ENCODE measurements at places on chromosomes 3 and 15.

DNA sequence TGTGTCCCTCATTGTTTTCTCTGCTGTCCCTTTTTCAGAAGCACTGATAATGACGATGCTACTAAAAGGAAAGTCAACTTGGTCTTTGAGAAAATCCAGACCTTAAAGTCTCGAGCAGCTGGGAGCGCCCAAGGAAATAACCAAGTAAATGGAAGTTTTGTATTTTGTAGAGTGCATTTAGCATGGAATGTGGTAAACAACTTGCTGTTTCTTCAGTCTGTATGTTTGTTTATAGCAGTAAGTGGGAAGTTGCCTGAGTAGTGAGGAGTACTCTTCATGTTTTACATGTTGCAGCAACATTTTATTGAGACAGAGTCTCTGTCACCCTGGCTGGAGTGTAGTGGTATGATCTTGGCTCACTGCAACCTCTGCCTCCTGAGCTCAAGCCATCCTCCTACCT, 66.0 kb downstream of the CGNL1 start:
- no peak for DNase-seq

- DNase-seq = no peak
These were observed 193.0 kb downstream of the ATP10A start for GRCh38 chr15:25670025-25670554.

GRCh38 chr15:25937796-25938195, 74.7 kb upstream of the ATP10A start:
- DNase-seq = no peak

- peak; percentile 75 for DNase-seq
These were observed 53.9 kb downstream of the RLBP1 start for GRCh38 chr15:89167267-89168176.

- DNase-seq = no peak
These were observed 646.3 kb downstream of the CADM2 start for GRCh38 chr3:85605066-85605465.

- DNase-seq = no peak
These were observed 21.6 kb upstream of the PAK6 start for GRCh38 chr15:40217166-40217824.

- no peak for DNase-seq
These were observed 14.4 kb downstream of the GOLGB1 start for GRCh38 chr3:121735047-121735696.

DNA sequence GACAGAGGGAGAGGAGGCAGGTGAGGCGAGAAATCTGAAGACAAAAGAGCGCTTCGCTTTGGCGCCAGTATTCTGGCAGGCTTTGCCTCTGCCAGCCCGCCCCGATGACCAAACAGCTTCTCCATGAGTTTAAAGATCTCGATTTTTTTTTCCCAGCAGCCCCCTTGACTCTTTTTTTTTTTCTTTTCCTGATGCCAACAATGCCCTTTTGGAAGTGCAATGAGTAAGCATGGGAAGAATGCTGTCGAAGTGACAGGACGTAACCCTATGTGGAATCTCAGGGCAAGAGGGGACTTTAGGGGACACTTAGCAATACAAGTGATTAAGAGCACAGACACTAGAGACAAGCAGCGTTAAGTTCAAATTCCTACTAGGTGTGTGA, 211.7 kb downstream of the FGF12 start:
- DNase-seq = no peak

- no peak for DNase-seq
These were observed 228.9 kb upstream of the FEZF2 start for GRCh38 chr3:62602129-62602770.

GRCh38 chr3:127629467-127630403, 750 bp downstream of the PODXL2 start:
- no peak for DNase-seq

DNA sequence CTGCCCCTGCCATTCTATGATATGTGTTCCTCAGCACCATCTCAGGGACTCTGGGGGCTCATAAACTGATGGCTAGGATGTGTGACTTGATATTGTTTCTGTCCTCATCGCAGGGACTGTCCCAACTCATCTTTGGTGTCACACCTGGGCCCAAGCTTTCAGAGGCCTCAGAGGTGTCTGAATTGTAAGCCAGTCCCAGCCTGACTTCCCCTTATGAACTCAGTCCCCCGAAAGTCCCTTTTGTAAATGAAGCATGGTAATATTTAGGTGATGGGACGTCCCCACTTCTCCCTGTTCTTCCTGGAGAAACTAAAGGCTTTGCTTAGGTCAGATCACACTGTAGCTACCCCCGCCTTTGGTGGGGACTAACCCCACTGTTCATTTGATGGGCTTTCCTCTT, 142.4 kb upstream of the TLE3 start:
- DNase-seq = no peak

DNA sequence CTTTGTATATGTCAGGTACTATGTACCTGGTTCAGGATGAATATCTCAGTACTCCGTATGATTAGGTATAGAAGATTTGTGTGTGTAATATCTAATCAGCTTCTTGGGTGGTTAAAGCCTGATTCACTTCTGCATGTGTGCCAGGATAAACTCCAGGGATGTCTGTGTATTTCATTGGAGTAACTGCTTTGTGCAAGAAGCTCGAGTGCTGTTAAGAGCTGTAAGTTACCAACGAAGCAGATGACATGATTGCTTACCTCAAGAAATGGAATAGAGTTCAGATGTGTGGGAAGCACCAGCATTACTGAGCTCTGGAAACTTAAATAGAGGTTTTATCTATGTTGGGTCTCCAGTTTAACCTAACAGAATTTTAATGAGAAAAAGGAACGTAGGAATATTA, 23.7 kb downstream of the FAM98B start:
- DNase-seq = no peak

DNA sequence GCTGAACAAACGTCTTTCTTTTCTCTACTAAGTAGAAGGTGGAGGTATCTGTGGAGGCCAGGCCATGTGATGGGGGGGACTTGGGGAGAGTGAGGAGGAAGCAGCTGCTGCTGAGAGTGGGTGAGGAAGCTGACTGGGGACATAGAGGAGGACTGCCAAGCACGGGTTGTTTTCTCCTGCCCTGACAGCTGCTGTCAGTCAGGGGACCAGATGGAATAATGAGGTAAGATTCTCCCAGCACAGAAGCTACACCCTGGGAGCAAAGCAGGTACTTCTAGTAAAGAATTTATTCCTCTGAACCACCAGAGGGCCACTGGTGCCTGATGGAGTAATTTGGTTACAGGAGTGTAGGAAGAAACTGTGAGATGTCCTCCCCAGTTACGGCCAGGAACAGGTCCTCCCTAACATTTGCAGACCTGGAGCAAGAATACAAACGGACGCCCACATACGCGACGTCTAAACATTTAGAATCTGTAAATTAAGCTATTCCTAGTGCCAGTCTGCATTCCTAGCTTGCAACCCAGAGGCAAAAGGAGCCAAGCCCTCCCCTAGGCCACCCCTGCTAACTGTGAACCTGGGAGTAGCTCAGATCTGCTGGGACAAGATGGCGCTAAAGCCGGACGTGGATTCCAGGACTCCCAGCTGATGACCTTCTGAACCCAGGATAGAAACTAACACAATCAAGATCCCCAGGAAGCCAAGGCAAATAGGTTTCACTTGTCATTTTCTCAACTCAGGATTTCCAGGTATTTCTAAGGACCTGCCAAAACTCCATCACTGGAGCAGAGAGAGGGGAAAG, 14.8 kb downstream of the CRYGS start:
- no peak for DNase-seq

GRCh38 chr15:62940093-62940754, 102.3 kb upstream of the TPM1 start:
- no peak for DNase-seq

- no peak for DNase-seq
These were observed 31.4 kb upstream of the POU1F1 start for GRCh38 chr3:87307805-87308204.

GRCh38 chr15:23913081-23913480, 226.0 kb upstream of the NDN start:
- DNase-seq = no peak

DNA sequence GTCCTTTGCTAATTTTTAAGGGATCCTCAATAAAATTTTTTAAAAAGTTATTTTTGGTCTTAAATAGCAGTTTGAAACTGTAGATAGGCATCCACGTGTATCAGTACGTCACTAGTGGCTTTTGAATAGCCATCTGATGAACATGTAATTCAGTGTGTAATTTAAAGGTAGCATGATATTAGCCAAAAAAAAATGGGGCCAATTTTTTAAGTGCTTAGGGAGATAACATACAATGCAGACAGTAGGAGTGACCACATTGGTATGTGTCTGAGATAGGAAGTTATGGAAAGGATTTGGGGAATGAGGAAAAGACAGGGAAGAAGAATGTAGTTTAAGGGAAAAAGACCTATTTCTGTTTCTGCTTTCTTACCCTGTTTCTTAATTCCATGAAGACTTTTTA, 2.5 kb downstream of the AP4E1 start:
- DNase-seq = no peak

DNA sequence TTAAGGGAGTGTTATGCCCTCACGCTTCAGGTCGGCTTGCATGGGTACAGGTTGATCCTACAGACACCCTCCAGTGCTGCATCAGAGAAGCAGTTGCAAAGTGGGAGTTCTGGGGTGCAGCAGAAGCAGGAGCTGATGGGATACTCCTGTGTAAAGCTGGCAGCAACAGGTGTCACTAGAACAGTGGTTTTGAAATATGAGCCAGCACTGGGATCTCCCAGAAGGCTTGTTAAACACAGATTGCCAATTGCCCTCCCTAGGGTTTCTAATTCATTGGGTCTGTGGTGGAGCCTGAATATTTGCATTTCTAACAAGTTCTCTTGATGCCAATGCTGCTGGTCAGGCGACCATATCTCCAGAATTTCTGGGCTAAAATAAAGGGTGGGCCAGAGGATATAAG, 350.4 kb downstream of the CLSTN2 start:
- DNase-seq = no peak

- no peak for DNase-seq
These were observed 52.4 kb upstream of the FNDC3B start for GRCh38 chr3:171986757-171987518.

- DNase-seq = no peak
These were observed 32.5 kb downstream of the ARHGEF3 start for GRCh38 chr3:56769116-56769707.

- no peak for DNase-seq
These were observed 823.0 kb downstream of the CADM2 start for GRCh38 chr3:85781806-85782205.

GRCh38 chr3:77236118-77236517, 196.2 kb downstream of the ROBO2 start:
- DNase-seq = no peak

GRCh38 chr3:16448639-16449070, 64.8 kb downstream of the RFTN1 start:
- DNase-seq = peak; percentile 63

GRCh38 chr3:194294895-194295214, 56.3 kb downstream of the CPN2 start:
- DNase-seq = no peak

DNA sequence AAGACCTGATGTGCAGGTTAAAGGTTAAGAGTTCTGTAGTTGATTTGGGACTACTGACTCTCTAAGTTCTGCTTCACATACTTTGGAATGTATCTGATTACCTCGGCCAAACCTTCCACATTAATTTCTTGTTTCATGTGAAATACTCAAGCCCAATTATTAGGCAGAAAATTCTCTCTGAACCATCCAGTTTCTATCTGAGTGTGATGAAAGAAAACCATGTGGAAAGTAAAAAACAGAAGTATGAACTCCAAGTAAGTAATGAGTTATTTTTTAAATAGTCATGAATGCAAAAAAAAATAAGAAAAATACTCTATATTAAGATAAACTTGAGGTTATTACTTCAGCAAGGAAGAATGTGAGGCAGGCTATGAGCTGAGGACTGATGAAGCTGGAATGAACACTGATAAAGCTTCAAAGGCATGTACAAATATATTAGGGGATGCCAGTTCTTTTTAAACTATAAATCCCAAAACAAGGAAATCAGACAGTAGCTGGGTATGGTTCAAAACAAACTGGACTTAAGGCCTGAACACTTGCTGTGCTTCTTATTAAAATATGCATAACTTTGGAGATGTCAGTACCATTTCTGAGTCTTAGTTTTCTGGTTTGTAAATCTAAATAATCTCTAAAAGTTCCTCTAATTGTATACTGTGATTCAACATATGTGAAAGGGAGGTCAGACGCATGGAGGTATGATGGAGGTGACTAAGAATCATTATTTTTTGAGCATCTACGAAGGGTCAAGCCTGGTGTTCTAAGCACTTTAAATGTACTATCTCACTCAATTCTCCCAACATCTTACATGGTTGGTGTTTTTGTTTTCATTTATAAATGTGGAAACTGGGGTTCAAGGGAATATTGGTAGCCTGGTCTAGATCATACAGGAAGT, 59.6 kb downstream of the COL6A6 start:
- DNase-seq = no peak

- no peak for DNase-seq
These were observed 12.8 kb upstream of the KLF15 start for GRCh38 chr3:126370055-126370454.

DNA sequence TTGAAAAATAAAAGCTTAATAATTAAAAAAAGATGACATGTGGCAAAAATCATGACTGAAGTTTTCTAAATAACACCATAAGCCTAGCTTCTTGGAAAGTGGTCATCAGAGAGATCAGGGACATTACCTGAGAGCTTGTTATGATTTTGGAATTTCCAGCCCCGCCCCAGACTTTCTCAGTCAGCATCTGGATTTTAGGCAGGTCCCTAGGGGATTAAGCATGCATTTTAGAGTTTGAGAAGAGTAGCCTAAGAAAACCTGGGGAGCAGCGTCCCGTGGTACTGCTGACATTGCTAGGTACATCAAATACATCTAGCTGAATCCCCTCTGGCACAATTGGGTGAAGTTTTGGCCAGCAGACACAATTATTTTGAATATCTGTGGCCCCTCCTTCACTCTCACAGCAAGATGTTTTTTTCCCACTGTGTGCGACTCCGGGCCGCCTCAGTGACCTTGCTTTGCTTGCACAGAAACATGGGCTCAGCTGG, 58.7 kb upstream of the MEF2A start:
- DNase-seq = no peak

DNA sequence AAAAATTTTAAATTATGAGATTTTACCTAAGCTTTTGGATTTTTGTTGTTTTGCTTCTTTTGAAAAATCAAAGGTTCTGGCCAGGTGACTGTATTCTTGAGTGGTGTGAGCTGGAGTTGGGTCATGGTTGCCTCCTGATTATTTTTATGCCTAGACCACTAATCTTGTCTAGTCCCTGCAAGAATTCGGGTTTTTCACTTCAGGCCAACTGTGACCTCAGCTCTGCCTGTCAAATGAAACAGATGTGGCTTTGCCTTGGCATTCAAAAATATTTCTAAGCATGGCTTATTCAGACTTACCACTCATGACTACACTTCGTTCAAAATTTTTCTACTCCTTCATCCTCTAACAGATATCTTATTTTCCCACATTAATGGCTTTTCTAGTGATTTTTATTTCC, 25.4 kb upstream of the CDV3 start:
- no peak for DNase-seq

GRCh38 chr3:2921903-2922302, 188.3 kb downstream of the IL5RA start:
- no peak for DNase-seq

GRCh38 chr3:126523745-126524428, at the start of gene CHST13:
TSS of gene CHST13 (plus strand) at chr3:126524155. CDS start at chr3:126524333, 178 bp downstream.
- DNase-seq = no peak

Data from kidney epithelial cell (primary cell).